Fibroblast of upper back skin (primary cell): ENCODE measurements at places on chromosomes 16 and 17.

DNA sequence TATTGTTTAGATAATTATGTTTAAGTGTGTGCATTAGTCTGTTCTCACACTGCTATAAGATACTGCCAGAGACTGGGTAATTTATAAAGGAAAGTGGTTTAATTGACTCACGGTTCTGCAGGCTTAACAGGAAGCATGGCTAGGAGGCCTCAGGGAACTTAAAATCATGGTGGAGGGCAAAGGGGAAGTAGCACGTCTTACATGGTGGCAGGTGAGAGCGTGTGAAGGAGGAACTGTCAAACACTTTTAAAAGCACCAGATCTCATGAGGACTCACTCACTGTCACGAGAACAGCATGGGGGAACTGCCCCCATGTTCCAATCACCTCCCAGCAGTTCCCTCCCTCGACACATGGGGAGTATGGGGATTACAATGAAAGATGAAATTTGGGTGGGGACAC lies 203.5 kb upstream of the GOT2 start:
- no peak for DNase-seq

- no peak for DNase-seq
Measured at GRCh38 chr16:10240854-10241613, 58.8 kb upstream of the GRIN2A start.

- no peak for DNase-seq
Measured at GRCh38 chr17:18143044-18143936, 34.7 kb downstream of the MYO15A start.

DNA sequence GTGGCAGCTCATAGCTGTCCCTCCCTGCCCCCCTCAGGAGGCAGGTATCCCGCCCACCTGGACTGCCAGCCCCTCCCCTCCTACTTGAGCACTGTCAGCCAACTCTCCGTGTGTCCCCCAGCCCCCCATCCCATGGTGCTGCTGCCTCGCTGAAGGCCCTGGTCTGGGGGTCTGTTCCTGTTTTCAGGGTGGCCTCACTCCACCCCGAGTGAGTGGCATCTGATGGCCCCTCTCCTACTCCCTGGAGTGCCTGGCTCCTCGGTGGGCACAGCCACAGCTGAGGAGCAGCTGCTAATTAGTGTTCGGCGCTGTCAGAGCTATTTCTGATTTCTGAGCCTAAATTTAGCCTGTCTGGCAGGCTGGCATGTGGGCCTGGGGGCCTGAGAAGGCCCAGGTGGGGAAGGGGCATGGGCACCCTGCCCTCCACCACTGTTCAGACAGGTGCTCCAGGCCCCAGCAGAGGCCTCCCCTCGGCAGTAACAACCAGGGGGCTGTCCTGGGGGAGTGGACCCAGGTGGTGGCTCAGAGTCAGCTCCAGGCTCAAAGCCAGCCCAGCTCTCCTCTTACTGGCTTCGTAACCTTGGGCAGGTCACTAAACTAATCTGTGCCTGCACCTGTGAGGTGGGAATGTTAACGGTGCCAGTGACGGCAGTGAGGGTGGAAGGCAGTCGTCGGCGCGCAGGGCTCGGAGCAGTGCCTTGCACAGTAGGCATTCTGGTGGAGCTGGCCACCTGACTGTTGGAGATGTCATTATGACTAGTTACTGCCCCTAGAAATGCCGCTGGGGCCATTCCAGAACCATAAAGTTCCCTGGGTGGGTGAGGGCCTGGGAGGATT lies 6.5 kb downstream of the FMNL1 start:
- no peak for DNase-seq

GRCh38 chr17:75844530-75845057 lies 390 bp upstream of the UNC13D start:
- no peak for DNase-seq

DNA sequence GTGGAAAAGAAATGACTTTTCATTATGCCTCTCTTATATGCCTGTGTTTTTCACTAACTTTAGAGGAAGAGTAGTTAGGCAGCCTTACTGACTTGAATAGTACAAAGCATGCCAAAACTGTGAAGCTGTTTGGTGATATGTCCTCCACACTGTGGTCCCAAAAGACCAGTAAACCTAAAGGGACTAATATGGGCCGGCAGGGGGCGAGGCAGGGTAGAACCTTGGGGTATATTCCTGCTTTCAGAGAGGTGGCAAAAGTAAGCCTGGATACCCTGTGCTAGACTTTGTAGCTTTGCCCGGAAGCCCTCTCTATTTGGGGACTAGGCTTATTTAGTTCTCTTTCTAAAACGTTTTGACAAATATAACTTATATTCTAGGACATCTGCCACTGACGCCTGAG lies 36.5 kb upstream of the VWA3A start:
- no peak for DNase-seq

DNA sequence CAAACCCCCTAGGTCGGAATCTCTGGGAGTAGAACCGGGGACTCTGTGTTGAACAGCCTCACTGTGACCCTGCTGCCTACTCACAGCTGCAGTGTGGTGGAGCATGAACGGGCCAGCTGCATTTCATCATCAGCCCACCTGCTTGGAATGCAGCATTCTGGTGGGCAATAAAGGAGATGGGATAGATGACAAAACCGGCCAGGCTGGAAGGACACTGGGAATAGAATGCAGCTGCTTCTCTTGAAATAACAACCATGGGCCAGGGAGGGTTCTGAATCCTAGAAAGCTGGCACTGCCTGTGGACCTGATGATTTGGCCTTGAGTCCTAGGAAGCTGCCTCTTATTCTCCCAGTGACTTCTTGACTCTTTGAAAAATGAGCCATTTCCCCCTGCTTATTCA lies 23.5 kb downstream of the CFAP97D1 start:
- no peak for DNase-seq

GRCh38 chr17:44014133-44014436 lies 678 bp downstream of the TMEM101 start:
- peak; percentile 20 for DNase-seq

- peak; percentile 54 for DNase-seq
Measured at GRCh38 chr16:71230122-71230845, at the start of gene HYDIN. Gene HYDIN (minus strand): TSS chr16:71230722. CDS start chr16:71186895, 43,827 bp downstream.

GRCh38 chr17:51351890-51352289 lies 91.5 kb downstream of the UTP18 start:
- peak; percentile 46 for DNase-seq

DNA sequence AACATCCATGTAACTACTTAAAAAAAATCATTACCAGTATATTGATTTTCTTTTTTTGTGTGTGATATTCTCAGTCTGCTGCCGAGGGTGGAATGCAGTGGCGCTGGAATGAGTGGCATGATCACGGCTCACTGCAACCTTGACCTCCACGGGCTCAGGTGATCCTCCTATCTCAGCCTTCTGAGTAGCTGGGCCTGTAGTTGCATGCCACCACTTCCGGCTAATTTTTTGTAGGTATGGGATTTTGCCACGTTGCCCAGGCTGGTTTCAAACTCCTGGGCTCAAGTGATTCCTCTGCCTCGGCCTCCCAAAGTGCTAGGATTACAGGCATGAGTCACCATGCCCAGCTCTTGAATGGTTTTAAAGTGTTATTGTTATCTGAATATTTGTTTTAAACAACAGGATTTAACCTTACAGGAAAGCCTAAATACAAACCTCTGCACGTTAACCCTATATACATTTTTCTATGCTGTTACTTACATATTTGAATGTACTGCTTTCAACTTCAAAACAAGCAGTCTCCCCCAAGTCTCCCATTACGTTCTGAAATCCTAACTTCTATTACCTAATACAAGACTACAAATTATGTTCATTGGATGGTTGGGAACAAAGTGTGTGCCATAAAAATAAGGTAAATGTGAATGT lies 61.7 kb downstream of the KPNA2 start:
- DNase-seq = no peak

GRCh38 chr17:68352041-68352440 lies 60.7 kb downstream of the ARSG start:
- no peak for DNase-seq

- no peak for DNase-seq
Measured at GRCh38 chr17:73589363-73589980, 54.8 kb downstream of the SDK2 start.

- peak; percentile 95 for DNase-seq
Measured at GRCh38 chr16:3938843-3939624, 58.5 kb upstream of the CREBBP start.

- no peak for DNase-seq
Measured at GRCh38 chr17:70225276-70225675, 55.9 kb downstream of the KCNJ2 start.

DNA sequence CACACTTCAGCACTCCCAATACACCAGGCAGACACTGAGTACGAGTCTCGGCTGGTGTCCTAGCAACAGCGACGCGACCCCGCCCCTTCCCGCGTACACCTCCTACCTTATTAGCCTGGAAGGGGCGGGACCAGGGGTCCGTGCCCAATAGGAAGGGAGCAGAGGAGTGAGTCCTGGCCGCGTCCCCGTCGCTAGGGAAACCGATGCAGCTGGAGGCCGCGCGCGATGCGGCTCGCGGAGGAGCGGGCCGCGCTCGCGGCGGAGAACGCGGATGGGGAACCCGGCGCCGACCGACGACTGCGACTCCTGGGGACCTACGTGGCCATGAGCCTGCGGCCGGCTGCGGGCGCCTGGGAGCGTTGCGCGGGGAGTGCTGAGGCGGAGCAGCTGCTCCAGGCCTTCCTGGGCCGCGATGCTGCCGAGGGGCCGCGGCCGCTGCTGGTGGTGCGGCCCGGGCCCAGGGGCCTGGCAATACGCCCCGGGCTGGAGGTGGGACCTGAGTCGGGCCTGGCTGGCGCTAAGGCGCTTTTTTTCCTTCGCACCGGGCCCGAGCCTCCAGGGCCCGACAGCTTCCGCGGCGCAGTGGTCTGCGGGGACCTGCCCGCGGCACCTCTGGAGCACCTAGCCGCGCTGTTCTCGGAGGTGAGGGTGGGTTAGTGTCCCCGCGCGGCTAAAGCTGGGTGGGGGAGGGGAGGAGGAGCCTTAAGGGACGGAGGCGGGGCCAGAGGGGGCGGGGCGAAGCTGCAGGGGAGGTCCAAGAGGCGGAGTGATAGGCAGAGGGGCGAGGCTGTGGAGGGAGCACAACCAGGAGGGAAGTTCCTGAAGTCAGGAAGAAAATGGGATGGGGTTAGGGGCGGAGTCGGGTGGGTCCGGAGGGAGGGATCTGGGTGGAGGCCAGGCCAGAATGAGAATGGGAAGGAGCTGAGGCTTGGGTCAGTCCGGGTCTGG lies at the start of gene DNAH9:
Gene DNAH9, plus strand, starts transcription at position 197 of the 948 bp plus-strand sequence. Its CDS starts 29 bp downstream, at position 226.
- DNase-seq = peak; percentile 60

DNA sequence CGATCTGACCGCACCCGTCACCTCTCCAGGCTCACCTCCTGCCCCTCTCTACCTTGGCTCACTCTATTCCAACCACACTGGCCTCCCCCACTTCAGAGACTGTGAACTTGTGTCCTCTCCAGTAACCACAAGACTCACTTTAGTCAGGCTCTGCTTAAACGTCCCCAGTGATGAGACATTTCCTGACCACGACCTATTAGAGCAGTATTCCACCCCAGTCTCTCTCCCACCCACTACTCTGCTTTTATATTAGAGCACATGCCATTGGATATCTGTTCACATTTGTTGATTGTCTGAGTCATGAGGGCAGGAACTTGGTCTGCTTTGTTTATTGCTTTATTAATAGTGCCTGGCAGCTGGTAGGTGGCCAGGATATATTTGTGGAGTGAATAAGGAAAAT lies 20.1 kb downstream of the COX11 start:
- peak; percentile 84 for DNase-seq

DNA sequence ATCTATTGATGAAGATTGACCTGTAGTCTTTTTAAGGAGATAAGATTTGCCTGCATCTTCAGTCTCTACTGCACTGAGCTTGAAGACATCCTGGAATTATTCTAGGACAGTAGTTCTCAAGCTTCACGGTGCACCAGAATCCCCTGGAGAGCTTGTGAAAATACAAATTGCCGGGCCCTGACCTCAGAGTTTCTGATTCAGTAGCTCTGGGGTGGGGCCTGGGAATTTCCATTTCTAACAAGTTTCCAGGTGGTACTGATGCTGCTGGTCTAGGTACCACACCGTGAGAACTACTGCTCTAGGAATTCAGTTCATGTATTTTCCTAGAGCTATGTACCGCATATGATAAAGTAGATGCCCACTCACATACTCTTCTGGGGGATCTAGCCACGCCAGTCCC lies 246.1 kb downstream of the HS3ST3B1 start:
- DNase-seq = no peak

- DNase-seq = no peak
Measured at GRCh38 chr17:8125947-8126490, 2.1 kb upstream of the HES7 start.

- DNase-seq = no peak
Measured at GRCh38 chr16:67345401-67345800, 18.8 kb downstream of the LRRC36 start.

DNA sequence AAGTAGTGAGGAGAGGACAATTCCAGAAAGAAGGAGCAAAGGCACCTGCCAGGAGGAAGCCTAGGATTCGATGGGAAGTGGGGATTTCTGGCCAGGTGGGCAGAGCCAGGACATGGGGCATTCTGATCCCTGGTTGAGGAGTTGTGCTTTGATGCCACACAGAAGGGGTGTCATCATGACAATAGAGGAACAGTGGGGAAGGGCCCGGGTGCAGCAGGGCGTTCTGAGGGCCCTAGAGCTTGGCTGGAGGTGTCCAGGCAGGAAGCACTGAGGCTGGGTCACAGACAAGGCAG lies 4.3 kb downstream of the EVPLL start:
- no peak for DNase-seq
